ENCODE measurements at places on chromosomes 5 and 9. TPM values are rescaled to one million over a fixed set of nuclear protein-coding genes. Genes with fewer than 3 reads are reported as not detected.

- peak; percentile 13 for DNase-seq
- H3K4me1 ChIP-seq: peaks cover 21% of the 10 kb centered on the region
- H3K4me3 ChIP-seq: no peak overlapping the region
These were observed 686 bp upstream of the COL27A1 start for GRCh38 chr9:114154600-114155102.

GRCh38 chr5:12272389-12272788, 368.1 kb upstream of the CTNND2 start:
- DNase-seq: no peak
- no peak overlapping the region for H3K4me3 ChIP-seq
- H3K27ac ChIP-seq: no peak overlapping the region
- no peaks in the 10 kb centered on the region for H3K36me3 ChIP-seq
- no peaks in the 10 kb centered on the region for H3K4me1 ChIP-seq

DNA sequence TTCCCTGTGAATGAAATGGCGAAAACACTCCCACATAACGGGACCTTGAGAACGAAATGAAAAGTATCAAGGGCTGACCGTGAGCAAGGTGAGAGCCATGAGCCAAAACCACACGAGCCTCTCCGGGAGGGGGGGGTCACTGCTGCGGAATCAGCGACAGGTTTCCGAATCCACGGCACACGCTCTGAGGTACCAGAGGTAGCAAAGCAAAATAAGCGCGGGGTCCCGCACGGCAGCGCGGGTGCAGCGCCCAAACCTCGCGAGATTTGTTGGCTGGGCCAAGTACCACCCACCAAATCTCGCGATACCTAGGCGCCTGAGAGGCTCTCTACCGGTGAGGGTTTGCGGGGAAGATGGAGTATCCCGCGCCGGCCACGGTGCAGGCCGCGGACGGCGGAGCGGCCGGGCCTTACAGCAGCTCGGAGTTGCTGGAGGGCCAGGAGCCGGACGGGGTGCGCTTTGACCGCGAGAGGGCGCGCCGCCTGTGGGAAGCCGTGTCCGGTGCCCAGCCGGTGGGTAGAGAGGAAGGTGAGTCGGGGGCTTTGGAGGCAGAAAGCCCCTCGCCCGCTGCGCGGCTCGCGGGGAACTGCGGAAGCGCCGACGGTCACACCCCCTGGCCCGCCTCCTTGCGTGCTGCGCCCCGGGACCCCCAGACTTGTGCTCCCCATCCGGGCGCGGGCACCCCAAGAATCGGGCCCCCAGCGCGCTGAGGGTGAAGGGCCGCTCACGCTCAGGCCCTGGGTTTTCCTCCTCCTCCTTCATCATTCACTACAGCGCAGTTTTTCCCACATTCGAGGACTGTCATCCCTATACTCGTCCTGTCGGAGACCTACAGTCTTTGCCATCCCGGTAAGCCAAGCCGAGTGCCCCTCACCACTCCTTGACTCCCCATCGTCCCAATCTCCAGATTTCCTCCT, at the start of gene ZNF346:
TSS of gene ZNF346 (plus strand) at position 311 of the 917 bp plus-strand sequence. CDS start at position 354, 43 bp downstream.
- peaks cover 15% of the 10 kb centered on the region for H3K4me1 ChIP-seq
- peak within 1 kb of the TSS; percentile 69 for H3K4me3 ChIP-seq
- peak within 1 kb of the TSS; percentile 66 for H3K27ac ChIP-seq
- DNase-seq: peak; percentile 95
- H3K36me3 ChIP-seq: peaks cover 5% of the 10 kb centered on the region
- no peaks in the 10 kb centered on the region for H3K27me3 ChIP-seq

GRCh38 chr5:38755181-38755580, 90.6 kb upstream of the OSMR start:
- DNase-seq: no peak
- H3K4me3 ChIP-seq: no peak overlapping the region
- H3K27me3 ChIP-seq: no peaks in the 10 kb centered on the region
- H3K27ac ChIP-seq: no peak overlapping the region
- H3K4me1 ChIP-seq: no peaks in the 10 kb centered on the region

- no peak overlapping the region for H3K27ac ChIP-seq
- H3K4me3 ChIP-seq: no peak overlapping the region
- H3K36me3 ChIP-seq: no peaks in the 10 kb centered on the region
These were observed 58.1 kb upstream of the SPTLC1 start for GRCh38 chr9:92173318-92173717.

- H3K27ac ChIP-seq: no peak overlapping the region
- peaks cover 6% of the 10 kb centered on the region for H3K27me3 ChIP-seq
- H3K4me3 ChIP-seq: no peak overlapping the region
- no peaks in the 10 kb centered on the region for H3K4me1 ChIP-seq
These were observed 96.6 kb downstream of the ADRB2 start for GRCh38 chr5:148923023-148923422.

GRCh38 chr9:109483744-109484429, 14.2 kb downstream of the PTPN3 start:
- no peaks in the 10 kb centered on the region for H3K4me1 ChIP-seq
- H3K36me3 ChIP-seq: no peaks in the 10 kb centered on the region
- H3K27ac ChIP-seq: no peak overlapping the region
- peaks cover 3% of the 10 kb centered on the region for H3K27me3 ChIP-seq
- H3K4me3 ChIP-seq: no peak overlapping the region

- no peak overlapping the region for H3K27ac ChIP-seq
- no peaks in the 10 kb centered on the region for H3K27me3 ChIP-seq
- no peaks in the 10 kb centered on the region for H3K4me1 ChIP-seq
- no peaks in the 10 kb centered on the region for H3K36me3 ChIP-seq
These were observed 12.7 kb upstream of the GOLM1 start for GRCh38 chr9:86112057-86112456.

GRCh38 chr5:134813407-134813806, 32.4 kb upstream of the C5orf24 start:
- no peaks in the 10 kb centered on the region for H3K27me3 ChIP-seq
- H3K27ac ChIP-seq: peak overlapping the region; percentile 32
- DNase-seq: peak; percentile 37
- H3K4me1 ChIP-seq: peaks cover 16% of the 10 kb centered on the region

DNA sequence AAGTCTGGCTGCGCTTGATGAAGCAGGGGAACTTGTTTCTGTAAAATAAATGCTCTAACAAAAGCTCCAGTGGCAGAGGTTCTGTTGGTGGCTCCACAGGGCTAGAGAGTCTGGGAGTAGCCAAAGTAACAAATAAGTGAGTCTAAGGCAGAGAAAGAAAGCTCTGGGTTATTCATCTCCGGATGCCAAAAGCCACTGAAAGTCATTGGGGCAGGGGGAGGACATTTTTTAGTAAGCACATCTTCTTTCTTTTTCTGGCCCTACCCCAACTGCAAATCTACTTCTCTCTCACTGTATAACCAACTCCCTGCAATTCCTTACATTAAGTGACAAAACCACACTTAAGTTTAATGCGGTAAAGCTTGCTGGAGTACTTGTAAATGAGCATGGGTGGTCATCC, 141.6 kb downstream of the INSYN2B start:
- no peak overlapping the region for H3K27ac ChIP-seq
- no peaks in the 10 kb centered on the region for H3K27me3 ChIP-seq
- H3K4me1 ChIP-seq: no peaks in the 10 kb centered on the region
- H3K36me3 ChIP-seq: peaks cover 40% of the 10 kb centered on the region

The TMEM232 gene
- 6.1 TPM for total RNA-seq

The EQTN gene
- not detected for total RNA-seq
